Activated CD4-positive, alpha-beta memory T cell treated with anti-CD3 and anti-CD28 coated beads, Interleukin-2, amount 10 ng/mL, durations not matched to agents 7 days and 5 days (primary cell): ENCODE measurements at places on chromosomes 5 and 9. TPM values are rescaled to one million over a fixed set of nuclear protein-coding genes. Genes with fewer than 3 reads are reported as not detected.

Gene LMX1B
- total RNA-seq = not detected

Gene PTGS1
- total RNA-seq = 0.20 TPM

Gene VDAC1
- 216 TPM for total RNA-seq

Gene IL13
- total RNA-seq = 36.6 TPM

Gene WWC1
- total RNA-seq = not detected

Gene LRRC19
- not detected for total RNA-seq

DNA sequence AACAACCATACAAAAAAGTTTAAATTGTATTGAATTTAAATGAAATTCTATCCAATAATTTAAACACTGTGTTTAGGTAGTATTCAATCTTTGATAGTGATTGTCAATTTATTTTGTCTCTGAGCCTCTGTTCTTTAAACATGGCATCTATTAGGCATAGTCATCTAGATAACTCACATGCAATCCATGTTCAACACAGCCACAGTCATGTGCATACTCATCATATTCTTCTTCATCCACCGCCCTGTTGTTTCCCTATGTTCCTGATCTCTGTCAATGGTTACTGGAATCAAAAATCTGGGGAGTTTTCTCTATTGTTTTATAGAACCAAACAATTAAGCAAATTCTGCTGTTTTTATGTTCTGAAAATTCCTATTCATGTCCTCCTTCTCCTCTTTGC, 521.1 kb upstream of the DAB2 start:
- no peak for DNase-seq

DNA sequence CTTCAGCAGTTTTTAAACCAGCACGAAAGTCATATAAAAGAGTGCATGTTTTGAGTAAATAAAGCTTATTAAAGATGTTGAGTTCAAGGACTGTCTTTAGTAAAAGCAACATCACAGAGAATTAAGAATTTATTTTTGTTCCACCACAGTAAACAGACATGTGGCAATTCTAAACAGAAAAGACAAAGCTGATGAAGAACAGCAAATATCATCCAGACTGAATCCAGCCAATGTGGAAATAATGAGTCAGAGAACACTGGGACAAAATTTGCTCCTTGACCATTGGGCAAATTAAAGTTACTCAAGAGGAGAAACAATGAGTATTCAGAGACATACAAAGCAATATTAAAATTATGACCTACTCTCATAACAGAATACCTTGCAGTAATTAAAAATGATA, 28.8 kb downstream of the OR2K2 start:
- DNase-seq = no peak

GRCh38 chr9:127912882-127913281, 4.0 kb downstream of the ST6GALNAC4 start:
- DNase-seq = no peak

DNA sequence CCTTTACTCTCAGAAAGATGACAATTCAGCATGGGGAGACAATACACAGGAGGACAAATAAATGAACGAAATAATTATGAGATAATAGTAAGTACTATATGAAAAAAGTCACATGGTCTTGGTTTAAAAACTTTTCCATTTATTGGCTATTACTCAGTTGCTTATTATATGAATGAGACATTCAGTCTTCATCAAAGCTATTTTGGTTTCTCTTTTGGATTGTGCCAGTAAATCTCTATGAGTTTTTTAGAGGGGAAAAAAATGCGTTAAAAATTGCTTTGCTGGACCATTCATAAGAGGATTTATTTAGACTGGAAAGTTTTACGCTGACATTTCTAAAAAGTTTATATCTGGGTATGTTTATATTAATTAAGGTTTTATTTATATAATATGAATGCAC, 137.7 kb downstream of the AOPEP start:
- no peak for DNase-seq

DNA sequence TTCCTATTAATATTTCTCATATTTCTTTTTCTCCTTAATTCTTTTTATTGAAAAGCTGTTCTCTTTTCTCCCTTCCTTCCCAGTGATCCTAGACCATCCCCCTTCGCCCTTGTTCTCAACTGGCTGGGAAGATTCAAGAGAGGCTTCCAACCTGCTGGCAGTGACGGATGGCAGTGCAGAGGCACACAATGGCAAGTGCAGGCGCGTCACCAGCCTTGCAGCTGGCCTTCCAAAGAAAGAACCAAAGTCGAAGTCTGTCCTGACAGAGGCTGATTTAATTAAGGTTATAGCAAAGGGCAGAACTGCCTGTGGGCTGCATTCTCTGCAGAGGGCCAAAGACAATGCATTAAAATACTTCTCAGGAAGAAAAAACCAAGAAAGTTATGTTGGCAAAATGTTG, 7.4 kb downstream of the CEMIP2 start:
- DNase-seq = no peak

DNA sequence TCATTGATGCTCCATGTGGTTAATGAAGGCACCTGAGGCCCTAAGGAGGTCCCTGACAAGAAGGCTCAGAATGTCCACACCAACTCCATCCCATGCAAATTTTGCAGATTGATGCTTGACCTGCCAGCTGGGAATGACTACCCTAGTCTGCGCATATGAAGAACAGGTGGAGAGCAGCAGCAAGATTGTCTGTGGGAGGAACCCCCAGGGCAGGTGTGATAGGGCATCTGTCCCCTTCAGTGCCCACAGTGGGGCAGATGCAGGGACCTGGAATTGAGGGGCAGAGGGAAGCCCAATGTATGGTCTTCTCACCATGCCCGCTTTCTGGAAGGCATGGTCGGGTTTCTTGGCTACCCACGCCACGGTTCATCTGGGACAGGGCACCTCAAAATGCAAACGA, 79.6 kb downstream of the MACROH2A1 start:
- no peak for DNase-seq

DNA sequence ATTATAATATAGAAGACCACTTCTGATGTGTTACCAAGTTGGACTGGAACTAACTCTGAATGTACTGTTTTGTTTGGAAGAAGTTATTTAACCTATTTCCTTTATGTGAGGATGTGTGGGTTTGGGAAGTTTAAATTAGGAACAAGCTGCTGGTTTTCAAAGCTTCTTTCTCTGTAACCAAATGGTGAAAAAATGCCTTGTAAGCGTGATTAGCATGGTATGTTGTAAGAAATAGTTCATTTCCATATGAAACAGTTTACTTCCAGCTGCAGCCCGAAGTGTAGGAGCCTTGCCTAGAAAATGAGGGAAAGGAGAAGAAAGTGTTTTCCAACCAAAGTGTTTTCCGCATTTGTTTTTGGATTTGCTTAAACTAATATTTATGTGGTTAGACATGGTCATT, 36.0 kb downstream of the TTC1 start:
- DNase-seq = no peak

GRCh38 chr5:173581408-173582215, 34.8 kb downstream of the BOD1 start:
- DNase-seq = peak; percentile 45

- peak; percentile 67 for DNase-seq
Observed at GRCh38 chr9:4604678-4605095, 57.4 kb upstream of the PLPP6 start.

GRCh38 chr5:77645158-77645994, 6.9 kb upstream of the OTP start:
- peak; percentile 41 for DNase-seq

DNA sequence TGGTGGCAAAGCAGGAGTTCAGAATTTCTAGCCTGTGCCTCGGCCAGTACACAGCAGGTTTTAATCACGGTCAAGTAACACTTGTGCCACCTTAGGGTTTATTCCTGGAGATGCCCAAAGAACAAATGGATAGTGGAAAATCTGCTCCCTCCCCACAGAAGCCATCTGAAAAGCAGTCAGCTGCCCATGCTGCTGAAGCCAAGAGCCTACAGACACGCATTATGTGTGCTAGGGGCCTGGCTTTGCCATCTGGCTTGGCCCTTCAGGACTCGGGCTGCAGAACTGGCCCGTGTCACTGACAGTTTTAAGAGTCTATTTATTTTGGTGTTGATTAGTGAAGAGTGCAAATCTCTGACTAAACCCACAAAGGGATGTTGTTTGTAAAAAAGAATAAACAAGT, 11.1 kb downstream of the ARSB start:
- no peak for DNase-seq

DNA sequence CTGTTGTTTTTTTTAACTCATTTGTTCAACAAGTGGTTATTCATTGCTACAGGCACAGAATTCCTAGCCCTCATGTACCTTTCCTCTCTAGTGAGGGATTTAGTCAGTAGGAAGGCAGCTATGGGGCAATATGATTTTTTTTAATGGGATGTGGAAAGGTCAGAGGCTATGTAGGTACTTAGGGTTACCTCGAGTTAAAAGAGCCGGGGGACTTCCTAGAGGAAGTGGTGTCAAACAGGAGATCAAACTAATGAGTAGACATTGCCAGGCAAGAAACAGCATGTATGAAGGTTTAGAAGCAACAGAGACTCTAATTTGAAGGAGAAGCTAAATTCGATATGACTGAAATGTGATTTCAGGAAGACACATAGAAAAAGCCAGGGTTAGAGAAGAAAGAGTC, 50.7 kb downstream of the ITGA2 start:
- no peak for DNase-seq

DNA sequence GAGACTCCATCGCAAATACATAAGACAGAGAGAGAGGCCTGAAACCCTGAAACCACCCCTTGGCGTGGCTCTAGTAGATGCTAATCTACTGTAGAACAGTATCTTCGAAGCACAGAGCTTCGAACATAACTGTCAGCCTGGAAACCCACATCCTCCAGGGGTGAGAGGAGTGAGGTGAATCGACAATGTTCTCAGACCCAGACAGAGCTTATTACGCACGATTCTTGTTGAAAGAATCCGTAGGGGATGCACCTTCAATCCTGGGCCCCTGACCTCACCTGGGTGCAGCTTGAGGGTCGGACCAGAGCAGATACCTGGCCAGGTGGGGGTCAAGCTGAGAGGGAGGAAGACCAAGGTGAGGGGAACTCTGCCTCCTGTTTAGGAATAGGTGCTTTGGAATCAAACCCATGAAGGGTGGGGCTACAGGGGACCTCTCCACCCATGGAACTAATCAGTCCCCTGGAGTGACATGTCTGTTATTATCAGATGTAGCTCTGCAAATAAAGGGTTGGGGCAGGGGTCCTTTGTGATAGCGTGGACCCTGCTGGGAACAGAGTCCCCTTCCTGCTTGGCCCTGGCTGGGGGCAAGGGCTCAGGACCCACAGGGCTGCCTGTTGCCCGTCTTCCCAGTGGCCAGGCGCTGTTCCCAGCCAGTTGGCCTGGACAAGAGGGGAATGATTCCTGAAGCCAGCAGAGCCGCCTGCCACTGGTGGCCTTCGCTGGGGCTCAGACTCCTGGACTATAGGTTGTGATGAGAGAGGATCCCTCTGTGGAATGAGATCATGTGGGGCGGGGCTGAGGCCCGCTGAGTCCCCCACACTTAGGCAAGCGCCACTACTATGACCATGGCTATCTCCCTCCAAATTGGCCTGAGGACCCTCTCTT, 41.2 kb downstream of the DBH start:
- peak; percentile 71 for DNase-seq

- no peak for DNase-seq
Observed at GRCh38 chr9:15622318-15622971, 69.6 kb downstream of the CCDC171 start.
